ENCODE measurements at places on chromosomes 16 and 17.
A peak's percentile ranks its signal among the peaks of the same experiment; 100 is the strongest.

- H3K4me1 ChIP-seq: no peaks in the 10 kb centered on the region
- H3K27ac ChIP-seq: no peak overlapping the region
- no peaks in the 10 kb centered on the region for H3K27me3 ChIP-seq
- H3K4me3 ChIP-seq: no peak overlapping the region
- DNase-seq: no peak
Observed at GRCh38 chr17:76943202-76943601, 75.0 kb downstream of the MGAT5B start.

DNA sequence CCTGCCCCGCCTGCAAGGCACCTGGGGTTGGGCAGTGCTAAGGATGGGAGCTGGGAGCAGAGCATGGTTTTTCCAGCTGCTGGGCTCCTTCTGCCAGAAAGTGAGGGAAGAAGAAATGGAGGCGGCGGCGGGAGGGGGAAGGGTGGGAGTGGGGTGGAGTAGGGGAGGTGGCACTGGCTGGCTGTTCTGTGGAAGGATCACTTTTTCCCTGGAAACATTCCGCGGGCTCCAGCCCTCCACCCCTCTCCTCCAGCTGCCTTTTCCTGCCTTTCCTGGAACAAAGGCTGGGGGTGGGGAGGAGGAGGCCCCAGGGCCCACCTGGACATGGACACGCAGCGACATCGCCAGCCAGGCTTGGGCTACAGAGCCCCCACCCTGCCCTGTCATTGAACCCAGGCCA is 41.1 kb downstream of the CFAP20 start:
- no peak overlapping the region for H3K27ac ChIP-seq
- H3K4me1 ChIP-seq: no peaks in the 10 kb centered on the region
- no peak for DNase-seq
- H3K36me3 ChIP-seq: no peaks in the 10 kb centered on the region

- no peaks in the 10 kb centered on the region for H3K27me3 ChIP-seq
- H3K4me3 ChIP-seq: no peak overlapping the region
- peaks cover 20% of the 10 kb centered on the region for H3K4me1 ChIP-seq
- no peaks in the 10 kb centered on the region for H3K36me3 ChIP-seq
- H3K27ac ChIP-seq: no peak overlapping the region
Observed at GRCh38 chr17:48004983-48005382, 32.6 kb downstream of the COPZ2 start.

DNA sequence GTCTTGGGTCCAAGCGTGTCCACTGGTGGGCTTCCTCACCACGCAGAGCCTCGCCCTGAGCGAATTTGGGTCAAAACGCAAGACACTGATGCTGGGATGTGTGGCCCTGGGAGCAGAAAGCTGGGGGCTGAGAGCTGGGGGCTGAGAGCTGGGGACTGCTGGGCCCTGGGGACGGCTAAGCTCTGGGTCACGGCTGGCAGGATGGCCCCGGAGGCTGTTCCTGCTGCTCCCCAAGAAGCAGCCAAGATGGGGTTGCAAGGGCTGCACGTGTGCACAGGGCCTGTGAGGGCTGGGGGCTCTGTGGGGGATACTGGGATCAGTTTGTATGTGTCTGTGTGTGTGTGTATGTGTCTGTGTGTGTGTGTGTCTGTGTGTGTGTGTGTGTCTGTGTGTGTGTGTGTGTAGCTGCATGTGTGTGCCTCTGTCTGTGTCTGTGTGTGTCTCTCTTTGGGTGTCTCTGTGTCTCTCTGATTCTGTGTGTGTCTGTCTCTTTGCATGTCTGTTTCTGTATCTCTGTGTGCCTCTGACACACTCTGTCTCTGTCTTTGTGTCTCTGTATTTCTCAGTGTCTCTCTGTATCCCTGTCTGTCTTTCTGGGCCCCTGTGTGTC is 38.2 kb upstream of the CIBAR2 start:
- H3K27ac ChIP-seq: no peak overlapping the region
- H3K4me3 ChIP-seq: no peak overlapping the region
- DNase-seq: peak; percentile 51
- H3K36me3 ChIP-seq: no peaks in the 10 kb centered on the region
- H3K27me3 ChIP-seq: no peaks in the 10 kb centered on the region

GRCh38 chr16:84109598-84110335 is 7.0 kb downstream of the MBTPS1 start:
- H3K27ac ChIP-seq: no peak overlapping the region
- no peak for DNase-seq
- no peaks in the 10 kb centered on the region for H3K4me1 ChIP-seq

DNA sequence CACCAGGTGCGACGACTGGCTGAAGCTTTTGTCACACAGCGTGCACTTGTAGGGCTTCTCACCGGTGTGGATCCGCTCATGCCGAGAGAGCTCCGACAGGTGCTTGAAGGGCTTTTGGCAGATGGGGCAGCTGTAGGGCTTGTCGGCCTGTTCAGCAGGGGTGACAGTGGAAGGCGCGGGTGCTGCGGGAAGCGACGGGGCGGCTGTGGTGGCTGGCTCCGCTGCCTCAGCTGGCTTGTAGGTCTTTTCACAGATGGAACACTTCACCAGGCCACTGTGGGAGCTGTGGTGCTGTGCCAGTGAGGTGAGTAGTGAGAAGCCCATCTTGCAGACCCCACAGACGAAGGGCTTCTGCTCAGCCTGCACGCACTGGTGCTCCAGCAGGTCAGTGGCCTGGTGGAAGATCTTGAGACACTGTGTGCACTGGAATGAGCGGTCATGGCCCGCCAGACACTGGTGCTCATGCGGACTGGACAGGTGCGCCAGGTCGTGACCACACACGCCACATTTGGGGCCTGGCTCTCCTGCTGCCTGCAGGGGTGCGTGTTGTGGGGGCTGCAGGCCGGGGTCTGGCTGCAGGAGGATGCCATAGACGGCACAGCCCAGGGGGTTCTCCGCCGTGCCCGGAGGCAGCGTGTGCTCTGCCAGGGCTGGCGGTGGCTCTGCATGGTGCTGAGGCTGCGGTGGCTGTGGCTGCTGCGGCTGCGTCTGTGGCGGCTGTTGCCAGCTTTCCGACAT is 2.8 kb downstream of the ZNF319 start:
- peak; percentile 89 for DNase-seq
- no peaks in the 10 kb centered on the region for H3K27me3 ChIP-seq
- H3K4me1 ChIP-seq: peaks cover 20% of the 10 kb centered on the region
- no peak overlapping the region for H3K4me3 ChIP-seq
- peaks cover 41% of the 10 kb centered on the region for H3K36me3 ChIP-seq

- no peaks in the 10 kb centered on the region for H3K27me3 ChIP-seq
- no peak overlapping the region for H3K27ac ChIP-seq
- H3K4me1 ChIP-seq: no peaks in the 10 kb centered on the region
Observed at GRCh38 chr16:73563709-73564108, 515.8 kb upstream of the ZFHX3 start.

DNA sequence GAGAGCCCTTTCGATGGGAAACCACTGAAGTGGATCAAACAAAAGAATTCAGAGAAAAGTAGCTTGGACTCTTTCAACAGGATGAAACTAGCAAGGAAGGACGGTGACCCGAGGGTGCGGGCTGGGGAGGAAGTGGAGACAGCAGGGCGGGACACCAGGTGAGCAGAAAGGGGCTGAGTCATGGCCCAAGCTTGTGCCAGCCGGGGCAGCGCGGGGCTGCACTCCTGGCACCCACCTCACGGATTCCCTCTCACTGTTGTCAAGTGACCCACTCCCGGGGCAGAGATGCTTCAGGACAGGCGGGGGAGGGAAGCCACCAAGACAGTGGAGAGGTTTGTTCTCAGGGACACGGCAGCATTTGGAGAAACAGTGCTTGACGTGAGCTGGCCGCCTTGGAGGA is 10.7 kb upstream of the RNF222 start:
- H3K36me3 ChIP-seq: no peaks in the 10 kb centered on the region
- no peaks in the 10 kb centered on the region for H3K27me3 ChIP-seq
- H3K4me1 ChIP-seq: peaks cover 3% of the 10 kb centered on the region
- no peak overlapping the region for H3K4me3 ChIP-seq
- no peak overlapping the region for H3K27ac ChIP-seq
- DNase-seq: no peak

DNA sequence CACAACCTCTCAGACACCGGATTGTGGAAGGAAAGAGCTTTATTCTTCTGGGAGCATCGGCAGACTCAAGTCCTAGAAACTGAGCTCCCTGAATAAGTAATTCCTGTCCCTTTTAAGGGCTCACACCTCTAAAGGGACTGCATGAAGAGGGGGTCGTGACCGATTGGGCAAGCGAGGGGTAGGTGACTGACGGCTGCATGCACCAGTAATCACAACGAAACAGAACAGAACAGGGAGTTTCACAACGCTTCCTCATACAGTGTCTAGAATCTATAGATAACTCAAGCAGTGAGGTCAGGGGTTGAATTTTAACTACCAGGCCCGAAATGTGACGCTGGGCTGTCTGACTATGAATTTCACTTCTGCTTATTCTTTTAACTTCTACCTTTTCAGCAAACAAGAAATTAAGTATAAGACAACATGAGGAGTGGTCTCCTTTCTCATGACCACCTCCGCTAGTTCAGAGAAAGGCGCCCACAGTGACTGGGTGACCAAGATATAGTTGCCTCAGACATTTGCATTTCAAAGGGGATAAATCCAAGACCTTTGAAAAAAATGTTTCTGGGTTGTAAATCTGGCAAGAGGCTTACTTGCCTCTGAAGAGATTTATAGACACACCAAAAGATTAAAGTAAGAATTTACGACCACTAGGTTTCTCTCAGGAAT is 88.4 kb upstream of the ATF7IP2 start:
- no peak overlapping the region for H3K4me3 ChIP-seq
- no peaks in the 10 kb centered on the region for H3K4me1 ChIP-seq
- no peaks in the 10 kb centered on the region for H3K36me3 ChIP-seq
- no peak overlapping the region for H3K27ac ChIP-seq
- no peak for DNase-seq

DNA sequence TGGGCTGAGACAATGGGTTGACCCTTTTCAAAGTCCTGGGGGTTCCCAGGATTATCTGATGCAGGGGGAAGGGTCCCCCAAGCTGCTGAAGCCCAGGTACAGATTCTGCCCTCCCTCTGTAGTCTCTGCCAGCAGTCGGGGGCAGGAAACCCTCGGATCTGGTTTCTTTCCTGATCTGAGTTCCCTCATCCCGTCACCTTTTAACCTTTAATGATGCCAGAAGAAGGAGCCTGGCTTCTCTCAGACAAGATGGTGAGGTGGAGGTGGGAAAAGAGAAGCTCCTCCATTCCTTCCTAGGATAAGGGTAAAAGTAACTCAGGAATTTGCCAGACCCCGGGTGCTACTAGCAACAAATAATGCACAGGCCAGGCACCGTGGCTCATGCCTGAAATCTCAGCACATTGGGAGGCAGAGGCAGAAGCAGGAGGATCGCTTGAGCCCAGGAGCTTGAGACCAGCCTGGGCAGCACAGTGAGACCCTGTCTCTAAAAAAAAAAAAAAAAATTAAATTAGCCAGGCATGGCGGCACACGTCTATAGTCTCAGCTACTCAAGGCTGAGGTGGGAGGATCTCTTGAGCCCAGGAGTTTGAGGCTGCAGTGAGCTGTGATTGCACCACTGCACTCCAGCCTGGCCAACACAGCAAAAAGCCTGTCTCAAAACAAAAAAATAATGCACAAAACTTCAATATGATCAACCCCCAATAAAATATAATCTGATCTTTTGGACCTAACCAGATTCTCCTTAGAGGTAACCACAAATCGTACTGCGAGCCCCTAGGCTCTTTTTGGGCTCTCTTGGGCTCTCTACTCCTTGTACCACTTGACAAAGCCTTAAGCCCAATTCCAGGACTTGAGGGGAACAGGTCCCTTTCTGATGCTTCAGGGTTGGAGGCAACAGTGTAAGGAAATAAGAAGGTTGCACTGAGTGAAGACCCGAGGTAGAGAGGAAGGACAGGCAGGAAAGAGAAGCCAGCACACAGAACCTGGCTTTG is 5.7 kb downstream of the CDC42EP4 start:
- DNase-seq: no peak
- peaks cover 70% of the 10 kb centered on the region for H3K4me1 ChIP-seq
- H3K27me3 ChIP-seq: no peaks in the 10 kb centered on the region
- H3K4me3 ChIP-seq: peak overlapping the region; percentile 69
- no peaks in the 10 kb centered on the region for H3K36me3 ChIP-seq
- peak overlapping the region; percentile 94 for H3K27ac ChIP-seq

Measured in osteoblast (primary cell).